ENCODE measurements at places on chromosomes 3 and 15.

DNA sequence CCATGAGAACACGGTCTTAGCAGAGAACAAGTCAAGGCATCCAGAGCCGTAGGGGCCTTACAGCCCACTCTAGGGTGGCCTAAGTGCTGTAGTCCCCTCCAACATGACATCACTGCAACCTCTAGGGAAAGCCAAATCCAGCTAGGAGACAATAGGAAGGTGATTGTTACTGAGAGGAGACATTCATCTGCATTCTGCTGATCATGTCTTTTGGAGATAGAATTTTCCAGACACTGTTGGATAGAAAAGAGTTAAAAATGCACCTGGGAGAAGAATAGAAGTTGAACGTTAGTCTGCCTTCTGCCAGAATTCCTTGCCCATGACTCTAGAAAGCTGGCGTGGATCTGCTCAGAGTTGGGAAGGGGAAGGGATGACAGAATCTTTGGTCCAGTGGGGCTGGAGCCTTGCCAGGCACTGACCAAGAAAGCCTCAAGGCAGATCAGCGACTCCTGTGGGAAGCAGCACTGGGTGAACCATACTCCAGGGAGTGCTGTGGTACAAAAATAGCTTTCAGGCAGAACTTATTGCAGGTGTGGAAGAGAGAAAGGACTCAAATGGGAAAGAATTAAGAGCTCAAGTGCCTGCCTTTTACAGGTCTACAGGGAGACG lies 44.8 kb upstream of the RAF1 start:
- no peak for DNase-seq

- no peak for DNase-seq
Observed at GRCh38 chr3:155805204-155805801, 775 bp downstream of the C3orf33 start.

DNA sequence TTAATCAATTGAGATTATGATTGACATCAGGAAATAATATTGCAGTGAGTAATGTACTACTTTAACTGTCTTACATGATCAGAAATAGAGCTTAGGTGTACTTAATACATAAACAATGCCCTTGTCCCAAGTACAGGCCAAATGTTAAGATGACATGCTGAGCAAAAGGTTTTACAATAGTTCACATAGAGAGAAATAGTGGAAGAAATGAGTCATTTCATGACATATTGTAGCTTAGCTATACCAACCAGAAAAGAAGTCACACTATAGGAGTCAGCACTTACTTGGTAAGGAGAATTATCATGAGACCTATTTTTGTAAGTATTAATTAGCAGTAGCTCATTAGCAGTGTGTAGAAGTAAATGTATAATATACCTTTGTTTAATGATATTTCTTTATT lies 96.4 kb upstream of the NANOGP8 start:
- DNase-seq = no peak

- DNase-seq = no peak
Observed at GRCh38 chr3:119035014-119035346, 334 bp upstream of the IGSF11 start.

DNA sequence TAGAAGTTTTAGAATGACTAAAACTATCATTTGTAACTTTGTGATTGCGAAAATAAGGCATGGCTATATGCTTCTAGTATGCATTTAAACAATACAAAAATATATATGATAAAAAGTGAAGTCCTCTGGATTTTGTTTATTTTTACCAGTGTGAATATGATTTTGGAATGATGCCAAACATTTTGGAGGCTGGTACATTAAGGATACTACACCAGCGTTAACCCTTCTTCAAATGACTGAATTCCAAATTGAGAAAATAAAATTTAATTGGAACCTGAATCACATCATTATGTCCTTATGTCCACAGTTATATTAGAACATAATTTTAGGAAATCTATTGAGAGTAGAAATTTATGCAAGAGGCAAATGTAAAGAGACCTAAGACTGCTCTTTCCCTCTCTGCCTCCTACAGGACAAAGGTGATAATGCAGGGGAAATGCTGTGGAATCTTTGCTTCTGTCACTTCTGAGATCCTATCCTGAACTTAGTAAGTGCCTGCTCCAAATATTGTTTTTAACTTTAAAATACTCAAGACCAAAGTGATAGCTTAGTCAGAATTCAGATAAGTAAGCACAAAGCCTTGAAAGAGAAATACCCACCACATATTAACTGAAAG lies 121.1 kb upstream of the NANOGP8 start:
- no peak for DNase-seq

GRCh38 chr15:95664450-95664849 lies 666.0 kb upstream of the NR2F2 start:
- DNase-seq = no peak

GRCh38 chr15:95816591-95816990 lies 513.9 kb upstream of the NR2F2 start:
- no peak for DNase-seq

- DNase-seq = no peak
Observed at GRCh38 chr3:169403855-169404519, 259.5 kb downstream of the MECOM start.

DNA sequence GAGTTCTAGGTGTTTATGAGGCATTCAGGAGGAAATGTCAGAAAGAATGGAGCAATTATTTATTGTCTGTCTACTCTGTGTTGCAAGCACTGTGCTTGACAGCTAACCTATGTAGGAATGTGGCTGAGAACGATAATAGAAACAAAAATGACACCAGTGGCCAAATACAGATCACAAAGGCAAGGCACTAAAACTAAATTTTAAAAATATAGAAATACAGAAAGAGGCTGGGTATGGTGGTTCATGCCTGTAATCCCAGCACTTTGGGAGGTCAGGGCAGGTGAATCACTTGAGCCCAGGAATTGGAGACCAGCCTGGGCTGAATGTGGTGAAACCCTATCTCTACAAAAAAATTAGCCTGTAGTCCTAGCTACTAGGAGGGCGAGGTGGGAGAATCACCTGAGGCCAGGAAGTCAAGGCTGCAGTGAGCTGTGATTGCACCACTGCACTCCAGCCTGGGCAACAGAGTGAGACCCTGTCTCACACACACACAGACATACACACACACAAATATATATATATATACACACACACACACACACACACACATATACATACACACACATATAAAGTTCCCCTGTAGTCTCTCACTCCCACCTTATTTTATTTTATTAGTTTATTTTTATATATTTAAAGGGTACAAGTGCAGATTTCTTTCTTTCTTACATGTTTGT lies 6.0 kb downstream of the PRKCI start:
- no peak for DNase-seq

- no peak for DNase-seq
Observed at GRCh38 chr3:46484388-46484787, 13.4 kb upstream of the RTP3 start.

GRCh38 chr3:178772746-178773145 lies 236.5 kb downstream of the KCNMB2 start:
- DNase-seq = no peak

DNA sequence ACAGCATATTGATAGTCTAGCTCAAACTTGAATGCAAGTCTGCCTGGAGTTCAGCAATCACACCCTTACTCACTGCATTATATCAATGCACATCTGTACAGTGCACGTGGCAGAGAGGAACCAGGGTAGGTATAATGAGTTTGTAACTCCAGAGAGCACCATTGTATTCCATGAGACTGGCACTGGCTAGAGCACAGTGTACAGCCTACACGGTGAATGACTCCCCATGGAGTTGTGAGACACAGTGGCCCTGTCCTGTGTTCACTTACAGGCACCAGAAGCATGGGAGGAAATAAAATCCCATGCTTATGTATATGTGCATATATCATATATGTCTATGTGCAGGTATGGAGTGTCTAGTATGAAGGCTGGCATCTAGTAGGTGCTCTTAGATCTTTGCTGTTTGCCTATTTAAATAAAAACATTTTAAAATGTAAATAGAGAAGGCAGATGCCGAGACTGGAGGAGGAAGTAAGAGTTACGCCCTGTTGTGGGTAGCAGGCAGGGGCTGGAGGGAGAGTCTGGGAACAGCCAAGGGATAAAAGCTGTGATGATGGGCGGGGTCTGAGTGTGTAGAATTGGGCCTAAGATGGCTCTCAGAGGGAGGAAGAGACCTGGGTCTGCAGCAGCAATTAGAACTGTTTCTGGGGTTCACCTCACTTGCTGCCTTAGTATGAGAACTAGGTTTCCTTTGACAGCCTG lies 360.7 kb upstream of the ICE2 start:
- DNase-seq = no peak

DNA sequence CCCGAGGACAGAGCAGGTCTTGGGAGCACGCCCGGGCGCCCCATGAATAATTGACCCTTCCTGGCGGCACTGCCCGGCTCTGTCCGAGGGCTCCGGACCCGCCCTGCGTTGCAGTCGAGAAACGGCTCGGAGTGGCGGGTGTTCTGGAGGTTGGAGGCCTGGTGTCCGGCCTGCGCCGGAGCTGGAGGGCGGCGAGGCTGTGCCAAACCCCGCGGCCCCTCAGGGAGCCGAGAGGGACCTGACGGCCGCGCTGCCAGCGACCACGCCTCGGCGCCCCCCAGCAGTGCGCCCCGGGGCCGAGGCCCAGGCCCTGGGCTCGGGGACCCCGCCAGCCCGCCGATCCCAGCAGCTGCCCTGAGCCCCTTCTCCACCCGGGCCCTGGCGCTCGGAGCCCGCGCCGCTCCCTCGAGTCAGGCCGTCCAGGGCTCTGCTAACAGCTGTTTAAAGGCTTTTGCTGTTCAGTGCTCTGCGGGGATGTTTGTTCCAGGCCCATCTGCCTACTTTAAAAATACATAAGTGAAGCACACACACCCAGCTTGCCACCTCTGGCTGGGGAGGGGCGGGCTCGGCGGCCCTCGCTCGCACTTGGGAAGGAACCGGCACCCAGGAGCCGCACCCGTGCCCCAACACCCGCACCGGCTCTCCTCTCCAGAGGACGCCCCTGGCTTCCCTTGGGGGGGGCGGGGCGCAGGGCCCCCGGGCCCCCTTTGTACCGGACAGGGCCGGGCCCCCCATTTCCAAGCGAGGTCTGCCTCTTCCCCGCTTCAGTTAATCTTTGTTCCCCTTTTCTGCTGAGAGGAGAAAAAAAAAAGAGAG lies 730 bp upstream of the ZNF710 start:
- no peak for DNase-seq

GRCh38 chr3:15449489-15450224 lies 22.3 kb downstream of the EAF1 start:
- no peak for DNase-seq

GRCh38 chr3:49410846-49411534 lies 786 bp downstream of the RHOA start:
- DNase-seq = no peak

- no peak for DNase-seq
Observed at GRCh38 chr3:183073839-183074238, 25.5 kb downstream of the MCCC1 start.

GRCh38 chr3:23253214-23253613 lies 50.1 kb downstream of the UBE2E2 start:
- no peak for DNase-seq

- no peak for DNase-seq
Observed at GRCh38 chr3:194255252-194256039, 95.7 kb downstream of the CPN2 start.

DNA sequence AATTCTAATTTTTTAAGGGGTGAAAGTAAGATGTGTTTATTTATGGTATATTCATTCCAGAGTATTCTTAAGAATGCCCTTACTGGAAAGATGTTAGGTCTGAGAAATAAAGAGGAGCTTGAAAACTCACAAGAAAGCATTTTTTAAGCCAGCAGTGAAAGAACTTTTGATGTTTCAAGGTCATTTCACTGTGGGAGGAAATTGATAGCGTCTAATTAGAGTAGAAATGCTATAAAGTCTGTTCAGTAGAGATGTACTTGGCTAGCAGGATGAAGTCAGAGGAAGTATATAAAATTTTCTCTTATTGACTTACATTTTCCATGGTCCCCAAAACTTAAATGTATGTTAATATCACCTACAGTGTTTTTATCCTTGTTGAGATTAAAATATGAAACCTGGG lies 354.6 kb downstream of the CNTN6 start:
- no peak for DNase-seq

DNA sequence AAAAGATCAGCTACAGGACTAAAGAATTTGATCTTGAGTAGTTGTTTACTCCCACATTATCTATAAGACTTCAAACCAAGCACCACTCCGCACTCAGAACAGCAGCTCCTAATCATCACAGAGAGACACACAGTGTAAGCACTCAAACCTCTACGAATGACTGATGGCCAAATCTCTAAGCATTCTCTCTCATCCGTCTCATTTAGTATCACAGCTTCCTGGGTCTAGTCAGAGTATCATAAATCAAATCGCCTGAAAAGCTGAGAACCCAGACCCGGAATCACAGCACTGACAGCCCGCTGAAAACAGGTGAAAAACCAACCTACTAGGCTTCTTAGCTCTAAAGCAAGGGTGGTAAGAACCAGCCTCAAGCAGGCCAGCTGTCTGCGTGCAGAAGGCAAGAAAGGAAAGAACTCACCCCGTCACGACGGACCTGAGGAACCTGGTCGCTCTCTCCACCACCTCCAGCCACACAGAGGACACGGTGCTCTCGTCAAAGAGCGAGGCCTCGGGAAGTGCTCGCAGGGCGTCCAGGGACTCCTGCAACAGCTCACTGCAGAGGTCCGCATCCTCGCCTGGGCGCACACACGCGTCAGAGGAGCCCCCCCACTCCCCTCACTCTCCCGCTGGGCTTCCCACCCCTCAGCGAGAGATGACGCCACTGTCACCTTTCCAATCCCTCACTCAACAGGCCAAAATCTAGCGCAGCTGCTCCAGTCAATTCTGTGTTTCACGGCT lies 47.9 kb downstream of the HERC2 start:
- DNase-seq = no peak

DNA sequence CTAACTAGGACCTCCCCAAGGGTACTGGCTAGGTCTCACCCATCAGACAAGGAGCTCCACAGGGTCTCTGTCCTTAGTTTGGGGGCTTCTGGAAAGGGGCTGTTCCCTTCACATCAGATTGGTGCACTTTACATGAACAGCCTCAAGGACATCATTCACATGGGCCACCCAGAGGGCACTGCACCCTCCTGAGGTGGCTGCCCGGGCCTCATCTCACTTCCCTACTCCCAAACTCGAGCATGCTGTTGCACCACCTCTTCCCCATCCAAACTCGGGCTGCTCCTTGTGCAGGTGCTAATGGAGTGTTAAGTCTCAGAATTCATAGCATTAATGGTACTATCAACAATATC lies 48.1 kb downstream of the RAB11A start:
- no peak for DNase-seq

DNA sequence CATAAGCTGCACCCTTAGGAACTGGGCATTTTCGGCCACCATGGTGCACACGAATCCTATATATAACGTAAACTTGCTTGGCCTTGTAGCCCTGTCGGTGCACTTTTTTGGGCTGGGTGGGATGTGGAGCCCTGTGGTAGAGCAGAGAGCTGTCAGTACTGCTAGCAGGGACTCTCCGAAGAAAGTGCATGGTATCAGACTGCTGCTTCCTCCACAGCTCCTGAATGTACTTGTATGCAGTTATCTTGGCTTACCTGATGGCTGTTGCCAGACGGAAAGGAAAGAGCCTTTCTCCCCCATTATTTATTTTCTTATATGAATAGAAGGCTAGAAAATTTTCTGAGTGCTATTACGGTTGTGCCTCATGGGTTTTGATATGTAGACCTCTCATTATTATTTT lies 8.4 kb downstream of the GALK2 start:
- no peak for DNase-seq

- DNase-seq = no peak
Observed at GRCh38 chr3:52606373-52607085, 70.1 kb downstream of the UQCC5 start.
